Stimulated activated CD4-positive, alpha-beta T cell treated with anti-CD3 and anti-CD28 coated beads, Interleukin-15, amount 100 ng/mL, for 48 hours (primary cell): ENCODE measurements at places on chromosomes 3 and 15.

DNA sequence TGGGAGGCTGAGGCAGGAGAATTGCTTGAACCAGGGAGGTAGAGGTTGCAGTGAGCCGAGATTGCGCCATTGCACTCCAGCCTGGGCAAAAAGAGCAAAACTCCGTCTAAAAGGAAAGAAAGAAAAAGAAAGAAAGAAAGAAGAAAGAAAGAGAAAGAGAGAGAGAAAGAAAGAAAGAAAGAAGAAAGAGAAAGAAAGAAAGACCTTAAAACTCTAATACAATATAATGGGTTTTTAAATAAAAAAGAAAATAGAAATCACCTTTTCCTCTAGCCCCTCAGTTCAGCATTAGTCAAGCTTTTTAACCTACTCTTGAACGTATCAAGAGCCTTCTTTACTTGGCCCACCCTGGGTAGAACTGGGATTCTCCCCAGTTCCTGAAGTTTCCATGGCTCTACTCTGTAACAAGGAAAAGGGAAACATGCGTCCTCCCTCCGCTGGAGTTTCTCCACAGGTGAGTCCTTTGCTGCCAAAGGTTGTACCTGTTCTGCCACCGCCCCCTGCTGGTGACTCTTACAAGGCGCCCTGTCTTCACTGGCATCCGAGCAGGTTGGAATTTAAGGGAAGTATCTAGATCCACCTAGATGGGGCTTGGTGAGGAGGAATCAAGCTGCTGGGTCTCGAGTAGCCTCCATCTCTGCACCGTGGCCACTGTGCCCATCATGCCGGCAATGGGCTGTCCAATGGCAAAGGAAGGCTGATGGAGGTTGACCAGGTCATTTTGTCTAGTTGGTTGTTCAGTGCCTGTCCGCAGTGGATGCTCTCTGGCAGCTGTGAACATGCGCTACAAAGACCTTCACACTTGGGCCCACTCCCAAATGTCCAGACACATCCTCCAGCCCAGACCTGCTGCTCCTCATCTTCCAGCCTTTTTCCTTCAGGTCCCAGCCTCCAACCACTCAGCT is 20.6 kb upstream of the EPHB3 start:
- peak; percentile 44 for DNase-seq

DNA sequence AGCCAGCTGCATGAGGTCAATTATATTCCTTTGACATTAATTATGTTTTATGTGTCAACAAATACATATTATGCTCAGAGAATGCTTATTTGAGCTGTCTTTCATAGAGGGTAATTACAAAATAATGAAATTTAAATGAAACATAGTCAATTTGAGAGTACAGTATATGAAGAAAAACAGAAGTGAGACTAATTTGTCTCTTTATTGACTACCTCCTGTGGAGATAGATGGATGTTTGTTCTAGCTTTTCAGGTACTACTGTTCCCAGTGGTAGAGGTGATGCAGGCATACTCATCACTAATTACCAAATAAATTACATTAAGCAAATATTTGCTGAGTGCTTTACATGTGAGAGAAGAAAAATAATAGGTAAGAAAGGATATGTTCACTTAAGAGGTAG is 1129.6 kb downstream of the OTOL1 start:
- no peak for DNase-seq

DNA sequence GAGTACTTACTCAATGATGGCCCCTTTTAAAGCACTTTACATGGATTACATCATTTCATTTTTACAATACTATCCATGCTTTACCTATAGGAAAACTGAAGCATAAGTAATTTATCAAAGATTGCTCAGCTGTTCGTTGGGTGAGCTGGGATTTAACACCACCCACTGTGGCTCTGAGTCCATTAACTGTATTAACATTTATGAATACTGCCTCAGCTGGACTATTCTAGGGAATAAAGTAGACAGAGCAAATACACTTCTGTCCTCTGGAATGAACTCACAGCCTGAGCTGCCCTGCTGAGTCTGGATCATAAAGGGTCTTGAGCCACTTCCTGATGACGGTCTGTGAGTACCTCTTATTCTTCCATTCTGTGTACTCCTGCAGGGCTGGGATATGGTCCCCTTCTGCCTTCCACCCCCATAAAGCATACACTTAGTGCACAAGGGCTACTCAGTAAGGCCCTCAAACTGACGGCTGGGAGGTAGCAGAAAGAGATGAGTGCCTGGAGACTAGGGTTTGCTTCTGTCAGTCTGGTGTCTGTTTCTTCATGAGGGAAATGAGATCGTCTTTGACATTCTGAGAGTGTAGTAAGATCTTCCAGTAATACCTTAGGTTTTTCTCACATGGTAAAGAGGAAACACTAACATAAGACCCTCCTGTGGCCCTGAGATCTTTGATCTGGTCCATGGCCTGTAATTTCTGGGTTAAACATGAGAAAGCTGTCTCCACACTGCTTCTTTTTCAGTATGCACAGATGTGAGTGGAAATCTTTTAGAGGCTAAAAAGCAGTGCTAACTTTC is 12.6 kb upstream of the ST6GAL1 start:
- no peak for DNase-seq

GRCh38 chr3:58107597-58107996 is 99.4 kb downstream of the FLNB start:
- no peak for DNase-seq

GRCh38 chr3:121969631-121970030 is 52.4 kb downstream of the ILDR1 start:
- DNase-seq: no peak

DNA sequence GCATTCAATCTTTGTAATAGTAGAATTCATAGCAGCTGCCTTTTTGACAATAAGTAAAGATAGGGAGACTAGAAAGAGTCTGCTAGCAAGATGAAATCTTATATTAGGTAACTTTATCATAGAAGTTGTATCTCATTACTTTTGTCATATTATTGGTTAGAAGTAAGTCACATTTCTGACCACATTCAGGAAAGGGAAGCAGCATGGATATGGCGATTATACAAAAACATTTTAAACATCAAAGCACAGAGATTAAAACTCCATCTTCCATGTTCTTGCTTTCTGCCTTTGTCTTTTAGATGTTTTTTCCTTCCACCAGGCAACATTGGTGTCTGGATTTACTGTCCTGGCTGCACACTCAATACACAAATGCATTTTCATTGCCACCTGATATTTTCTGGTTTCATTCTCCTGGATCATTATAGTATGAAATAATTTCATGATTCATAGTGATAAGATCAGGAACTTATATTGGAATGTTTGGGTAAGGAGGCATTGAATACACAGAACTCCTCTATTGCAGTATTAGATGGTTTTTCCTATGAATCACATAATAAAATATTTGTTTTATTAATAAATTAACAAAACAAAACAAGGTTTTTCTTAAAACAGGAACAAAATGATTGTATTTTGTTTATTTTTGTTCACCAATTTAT is 1460.3 kb upstream of the CADM2 start:
- no peak for DNase-seq

DNA sequence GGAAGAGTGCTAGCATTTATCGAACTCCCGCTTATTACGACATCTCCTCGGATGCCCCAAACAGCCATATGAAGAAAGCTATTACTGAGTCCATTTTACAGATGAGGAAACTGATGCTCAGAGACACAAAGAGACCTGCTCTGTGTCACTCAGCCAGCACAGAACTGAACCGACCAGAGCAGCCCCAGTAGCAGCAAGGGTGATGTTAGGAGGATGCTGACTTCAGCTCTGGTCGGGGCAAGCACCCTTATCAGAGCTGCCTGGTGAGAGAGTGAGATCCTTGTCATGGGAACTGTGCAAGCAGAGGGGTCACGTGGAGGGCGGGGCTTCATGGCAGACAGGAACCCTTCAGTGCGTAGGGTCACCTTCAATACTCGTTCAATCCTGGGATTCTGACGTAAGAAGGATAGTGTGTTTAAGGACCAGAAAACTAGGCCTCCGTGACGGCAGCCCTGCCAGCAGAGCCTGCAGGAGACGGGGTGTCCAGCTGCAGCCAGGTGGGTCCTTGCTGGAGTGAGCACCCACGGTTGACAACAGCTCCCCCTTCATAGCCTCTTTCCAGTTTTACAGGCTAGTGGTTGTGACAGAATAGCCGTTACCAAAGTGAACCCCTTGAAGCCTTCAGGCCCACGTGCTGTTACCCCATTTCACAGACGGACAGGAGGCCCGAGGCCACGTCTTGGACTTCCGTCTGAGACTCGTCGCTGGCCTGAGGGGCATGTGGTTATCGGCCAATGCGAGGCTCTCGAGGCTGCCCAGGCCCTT is 12.0 kb upstream of the IQSEC1 start:
- DNase-seq: no peak

- DNase-seq: no peak
These were observed 16.3 kb downstream of the ZBED2 start for GRCh38 chr3:111578867-111579266.

DNA sequence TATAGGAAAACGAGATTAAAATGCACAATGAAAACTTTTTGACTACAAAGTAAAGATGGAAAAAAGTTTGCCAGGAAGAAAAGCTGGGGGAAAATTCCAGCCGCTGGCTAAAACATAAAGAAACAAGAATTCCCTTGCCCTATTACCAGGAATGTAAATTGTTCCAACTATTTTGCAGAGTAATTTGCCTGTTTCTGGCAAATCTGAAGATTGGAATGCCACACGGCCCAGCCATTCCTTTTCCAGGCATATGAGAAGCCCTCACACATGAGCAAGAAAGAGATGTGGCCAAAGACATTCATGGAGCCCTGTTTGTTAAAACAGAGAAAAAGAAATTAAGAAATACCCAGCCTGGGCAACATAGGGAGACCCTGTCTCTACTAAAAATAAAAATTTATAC is 8.4 kb upstream of the GATA2 start:
- no peak for DNase-seq

DNA sequence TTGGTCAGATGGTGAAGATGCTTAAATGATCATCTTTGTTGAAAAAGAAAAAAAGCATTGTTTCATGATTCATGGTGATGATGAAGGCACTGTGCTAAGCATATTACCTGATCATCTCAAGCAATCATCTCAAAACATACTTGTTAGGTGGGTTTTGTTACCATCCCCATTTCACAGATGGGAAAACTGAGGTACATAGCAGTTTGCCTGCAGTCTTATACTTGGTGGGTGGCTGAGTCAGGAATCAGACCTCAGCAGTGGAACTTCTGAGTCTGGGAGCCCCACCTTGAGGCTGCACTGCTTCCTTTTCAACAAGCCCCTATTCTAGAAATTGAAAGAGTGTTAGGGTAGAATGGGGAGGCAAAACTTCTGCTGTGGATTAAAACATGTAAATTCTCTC is 341.1 kb downstream of the THSD4 start:
- no peak for DNase-seq

DNA sequence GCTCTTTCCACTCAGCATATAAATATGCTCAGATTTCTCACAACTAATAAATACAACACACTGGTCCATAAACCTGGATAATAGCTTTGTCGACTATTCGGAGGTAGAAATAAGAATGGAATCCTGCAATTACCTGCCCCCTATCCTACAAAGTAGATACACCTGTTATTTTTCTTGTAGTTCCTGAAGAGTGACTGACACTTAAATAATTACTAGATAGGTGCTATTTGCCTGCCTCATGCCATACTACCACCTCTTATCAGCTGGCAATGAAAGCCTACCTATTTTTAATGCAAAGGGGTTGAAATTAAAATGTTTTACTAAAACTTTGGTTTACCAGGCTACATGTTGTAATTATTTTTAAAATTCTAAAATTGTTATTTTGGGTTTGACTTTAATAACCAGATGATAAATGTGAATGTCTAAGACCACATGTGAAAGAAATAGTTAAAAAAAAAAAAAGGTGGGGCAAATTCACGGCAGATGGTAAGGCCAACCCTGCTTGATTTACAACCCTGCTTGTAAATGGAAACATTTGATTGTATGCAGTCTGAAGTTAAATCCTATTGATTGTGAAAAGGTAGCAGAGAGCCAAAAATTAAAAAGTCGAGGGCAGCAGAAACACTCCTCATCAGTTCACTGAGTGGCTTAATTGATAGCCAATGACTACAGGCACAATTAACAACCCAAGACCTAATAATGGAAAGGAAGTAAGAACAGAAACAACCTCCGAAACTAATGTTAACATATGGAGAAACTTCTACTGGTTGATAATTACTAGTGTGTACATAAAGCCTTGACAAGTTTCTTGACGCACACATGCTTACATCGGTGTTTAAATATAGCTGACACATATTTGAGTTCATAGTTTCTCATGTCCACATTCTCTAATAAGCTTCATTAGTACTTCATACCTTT is 8.9 kb downstream of the PEAK1 start:
- DNase-seq: no peak

GRCh38 chr15:101006931-101007691 is 88.0 kb downstream of the LRRK1 start:
- peak; percentile 49 for DNase-seq

GRCh38 chr3:106068381-106068780 is 199.6 kb upstream of the CBLB start:
- no peak for DNase-seq

DNA sequence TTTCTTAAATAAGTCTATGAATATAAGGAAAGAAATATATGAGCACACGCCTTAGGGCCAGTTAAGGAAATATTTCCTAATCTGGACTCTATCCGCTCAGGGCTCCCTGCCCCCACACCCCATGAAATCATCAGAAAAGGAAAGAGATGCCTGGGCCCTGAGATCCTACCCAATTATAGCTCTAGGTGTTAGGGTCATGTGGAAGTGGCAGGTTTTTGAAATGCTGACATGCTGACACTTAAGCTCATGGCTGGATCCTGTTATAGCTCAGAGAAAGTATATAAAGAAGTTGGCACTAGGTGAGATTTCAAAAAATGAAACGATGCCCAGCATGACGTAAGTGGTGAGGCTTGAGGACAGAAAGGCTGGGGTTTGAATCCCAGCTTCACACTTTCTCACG is 43.5 kb upstream of the AKAP13 start:
- no peak for DNase-seq

DNA sequence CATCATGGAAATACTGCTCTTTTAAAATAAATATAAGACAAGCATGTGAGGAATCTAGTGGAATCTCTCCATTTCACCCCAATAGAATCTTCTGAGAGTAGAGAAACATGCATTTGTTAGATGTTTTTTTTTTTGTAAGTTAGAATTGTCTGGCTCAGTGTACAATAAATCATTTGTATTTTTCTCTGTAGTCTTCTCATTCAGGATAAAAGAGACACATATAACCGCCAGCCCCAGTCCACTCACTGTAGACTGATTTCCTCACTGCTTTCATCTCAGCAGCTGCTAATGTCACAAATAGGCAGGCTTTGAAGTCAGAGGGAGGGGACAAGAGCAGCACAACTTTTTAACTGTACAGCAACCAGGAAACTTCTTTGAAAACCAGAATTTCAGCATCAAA is 140.2 kb upstream of the RBMS3 start:
- no peak for DNase-seq

GRCh38 chr3:12705981-12706380 is 42.1 kb upstream of the RAF1 start:
- DNase-seq: no peak

DNA sequence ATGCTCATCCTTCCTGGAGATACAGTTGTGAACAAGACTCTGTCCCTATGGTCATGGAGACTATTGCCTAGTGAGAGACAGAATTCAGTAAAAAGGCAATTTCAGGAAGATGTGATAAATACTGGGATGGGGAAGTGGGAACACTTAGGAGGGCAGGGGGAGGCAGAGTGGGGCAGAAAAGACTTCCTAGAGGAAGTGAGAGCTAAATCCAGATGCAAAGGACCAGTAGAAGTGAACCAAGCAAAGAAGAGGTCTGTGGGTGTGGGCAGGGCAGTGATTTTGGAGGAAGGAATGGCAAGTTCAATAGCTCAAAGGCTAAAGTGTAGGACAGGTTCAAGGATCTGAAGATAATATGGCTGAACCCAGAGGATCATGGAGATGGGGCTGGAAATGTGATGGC is 68.9 kb downstream of the CD200R1L start:
- no peak for DNase-seq
